ENCODE measurements at places on chromosomes 3 and 15.

DNA sequence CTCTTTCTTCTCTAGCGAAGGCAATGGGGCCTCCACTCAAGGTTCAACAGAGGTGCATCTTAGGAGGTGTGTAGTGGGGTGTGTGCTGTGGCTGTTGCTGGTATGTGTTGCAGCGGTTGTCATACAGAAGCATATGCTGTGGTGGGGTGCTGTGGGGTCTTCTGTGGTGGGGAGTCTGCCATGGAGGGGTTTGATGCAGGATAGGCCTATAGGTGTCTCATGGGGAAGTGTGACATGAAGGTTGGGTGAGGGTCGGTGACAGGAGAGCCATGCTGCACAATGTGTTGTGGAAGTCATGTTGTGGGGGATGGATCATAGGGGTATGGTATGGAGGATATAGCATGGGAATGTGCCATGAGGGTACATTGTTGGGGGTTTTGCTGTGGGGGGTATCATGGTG lies 20.3 kb downstream of the NMNAT3 start:
- DNase-seq, result no peak

DNA sequence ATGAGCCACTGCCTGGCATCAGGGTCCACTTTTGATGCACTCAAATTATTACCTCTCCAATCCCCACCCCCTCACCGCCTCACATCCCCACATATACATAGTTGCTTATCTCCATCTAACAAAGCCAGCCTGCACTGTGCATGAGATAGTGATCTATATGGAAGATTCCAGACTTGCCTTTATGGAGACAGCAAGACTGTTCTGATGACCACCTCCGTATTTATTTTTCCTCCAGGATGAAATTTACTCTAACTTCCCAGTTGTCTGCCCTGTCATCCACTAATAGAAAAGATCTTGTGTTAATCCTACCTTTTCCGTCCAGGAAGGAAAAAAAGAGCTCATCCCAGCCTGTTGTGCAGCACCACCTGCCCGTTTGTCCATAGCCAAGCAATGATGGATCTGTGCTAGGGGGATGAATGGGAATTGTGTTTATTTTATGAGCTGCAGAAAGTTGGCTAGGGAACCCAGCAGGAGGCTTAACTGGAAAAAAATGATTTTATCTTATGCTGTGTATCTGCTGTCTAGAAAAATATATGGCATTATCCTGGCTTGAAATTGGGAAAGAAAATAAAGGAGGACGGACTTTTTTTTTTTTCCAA lies 114.5 kb downstream of the CD47 start:
- DNase-seq, result no peak

GRCh38 chr3:41190509-41191284 lies 8.6 kb upstream of the CTNNB1 start:
- no peak for DNase-seq

- DNase-seq, result peak; percentile 50
These were observed 407 bp downstream of the USP13 start for GRCh38 chr3:179653096-179653797.

DNA sequence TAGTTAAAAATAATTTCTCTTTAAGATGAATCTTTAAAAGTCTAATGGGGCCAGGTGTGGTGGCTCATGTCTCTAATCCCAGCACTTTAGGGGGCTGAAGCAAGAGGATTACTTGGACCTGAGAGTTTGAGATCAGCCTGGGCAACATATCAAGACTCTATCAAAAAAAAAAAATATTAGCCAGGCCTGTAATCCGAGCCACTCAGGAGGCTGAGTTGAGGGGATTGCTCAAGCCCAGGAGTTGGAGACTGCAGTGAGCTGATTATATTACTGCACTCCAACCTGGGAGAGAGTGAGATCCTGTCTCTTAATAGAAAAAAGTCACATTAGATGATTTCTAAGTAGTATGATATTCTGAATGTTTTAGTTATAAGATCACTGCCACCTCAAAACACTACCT lies 322.0 kb upstream of the MANF start:
- no peak for DNase-seq

DNA sequence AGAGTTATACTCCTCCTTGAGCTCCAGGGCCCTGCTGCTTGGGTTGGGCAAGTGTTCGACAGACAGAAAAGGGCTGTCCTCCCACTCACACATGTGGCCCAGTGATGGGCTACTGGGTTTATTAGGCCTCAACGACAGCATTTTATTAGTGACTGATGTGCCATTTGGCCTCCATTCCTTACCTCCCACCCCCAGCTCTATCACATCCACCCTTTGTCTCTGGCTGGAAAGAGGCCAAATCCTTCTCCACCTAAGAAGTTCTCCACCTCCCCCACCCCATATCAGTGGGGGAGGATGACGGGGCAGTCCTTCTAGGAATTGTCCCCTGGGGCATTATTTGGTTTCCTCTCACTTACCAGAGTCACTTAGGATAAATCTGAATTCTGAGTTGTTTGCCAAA lies 57.1 kb upstream of the WNT5A start:
- DNase-seq, result no peak

GRCh38 chr3:47409688-47410416 lies 29.0 kb downstream of the PTPN23 start:
- no peak for DNase-seq

- no peak for DNase-seq
These were observed 655.5 kb downstream of the GBE1 start for GRCh38 chr3:81105789-81106488.

GRCh38 chr15:101252836-101253235 lies 988 bp upstream of the CHSY1 start:
- no peak for DNase-seq

DNA sequence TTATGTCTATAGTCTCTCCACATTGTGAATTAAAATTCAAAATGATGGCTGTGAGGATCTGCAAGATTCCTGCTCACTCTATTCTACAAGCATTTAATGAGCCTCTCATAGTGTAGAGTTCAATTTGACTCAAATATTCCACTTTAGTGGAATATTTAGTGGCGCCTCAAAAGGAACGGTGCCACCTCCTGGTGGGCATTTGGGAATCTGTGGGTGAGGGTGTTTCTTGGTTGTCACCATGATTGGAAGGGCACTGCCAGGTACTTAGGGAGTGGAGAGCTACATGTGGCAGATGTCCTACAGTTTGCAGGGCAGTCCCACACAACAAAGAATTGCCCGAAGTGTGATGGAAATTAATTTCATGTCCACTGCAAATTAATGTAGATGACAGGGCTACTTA lies 21.5 kb upstream of the KCNMB3 start:
- no peak for DNase-seq

DNA sequence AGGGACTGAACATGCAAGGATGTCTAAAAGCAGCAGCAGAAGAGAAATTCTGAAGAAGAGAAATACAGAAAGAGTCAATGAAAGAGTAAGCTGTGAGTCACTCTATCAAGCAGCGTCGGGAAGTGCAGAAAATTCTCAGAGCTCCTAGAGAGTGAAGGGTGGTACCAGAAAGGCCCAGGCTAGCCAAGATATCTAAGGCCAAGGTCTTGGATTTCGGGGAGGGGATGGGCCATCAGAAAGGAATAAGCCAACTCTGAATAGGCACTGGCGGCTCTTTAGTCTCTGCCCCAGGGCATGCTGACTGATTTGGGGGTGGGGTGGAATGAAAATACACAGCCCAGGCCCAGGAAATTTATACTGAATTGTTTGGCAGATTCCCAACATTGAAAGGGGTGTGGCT lies 70.8 kb downstream of the GPR156 start:
- DNase-seq, result peak; percentile 82

- no peak for DNase-seq
These were observed 13.1 kb upstream of the TFG start for GRCh38 chr3:100696161-100696560.

GRCh38 chr3:32076566-32076965 lies 29.9 kb upstream of the GPD1L start:
- no peak for DNase-seq

DNA sequence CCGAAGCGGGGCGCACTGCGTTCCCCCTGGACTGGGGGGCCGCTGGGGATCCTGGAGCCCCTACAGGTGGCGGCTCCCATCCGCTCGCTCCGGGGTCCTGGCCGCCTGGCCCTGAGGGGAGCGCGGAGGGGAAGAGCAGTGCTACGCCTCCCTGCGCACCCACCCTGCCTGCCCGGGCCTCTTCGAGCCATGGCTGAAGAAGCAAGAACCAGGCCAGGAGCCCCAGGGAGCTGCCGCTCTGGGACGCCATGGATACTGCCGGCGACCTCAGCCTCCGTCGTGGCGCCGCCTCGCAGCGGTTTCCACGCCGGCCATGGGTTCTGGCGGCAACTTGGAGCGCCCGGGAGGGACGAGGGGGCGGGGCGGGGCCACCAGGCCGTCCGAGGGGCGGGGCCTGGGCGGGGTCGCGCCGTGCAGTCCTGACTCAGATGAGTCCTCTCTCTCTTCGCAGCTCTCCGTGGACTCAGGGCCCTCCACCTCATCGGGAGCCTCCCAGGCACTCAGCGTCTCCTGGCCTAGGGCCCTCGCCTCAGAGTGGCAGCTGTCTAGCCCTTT lies 50.9 kb downstream of the MYL3 start:
- DNase-seq, result no peak

- no peak for DNase-seq
These were observed 102.9 kb upstream of the KCNAB1 start for GRCh38 chr3:156017352-156018030.

- no peak for DNase-seq
These were observed 140.4 kb downstream of the ZNF609 start for GRCh38 chr15:64600794-64601193.

GRCh38 chr3:72193771-72194430 lies 409.0 kb upstream of the PROK2 start:
- no peak for DNase-seq

- DNase-seq, result no peak
These were observed 38.9 kb upstream of the SNTN start for GRCh38 chr3:63613561-63613960.

DNA sequence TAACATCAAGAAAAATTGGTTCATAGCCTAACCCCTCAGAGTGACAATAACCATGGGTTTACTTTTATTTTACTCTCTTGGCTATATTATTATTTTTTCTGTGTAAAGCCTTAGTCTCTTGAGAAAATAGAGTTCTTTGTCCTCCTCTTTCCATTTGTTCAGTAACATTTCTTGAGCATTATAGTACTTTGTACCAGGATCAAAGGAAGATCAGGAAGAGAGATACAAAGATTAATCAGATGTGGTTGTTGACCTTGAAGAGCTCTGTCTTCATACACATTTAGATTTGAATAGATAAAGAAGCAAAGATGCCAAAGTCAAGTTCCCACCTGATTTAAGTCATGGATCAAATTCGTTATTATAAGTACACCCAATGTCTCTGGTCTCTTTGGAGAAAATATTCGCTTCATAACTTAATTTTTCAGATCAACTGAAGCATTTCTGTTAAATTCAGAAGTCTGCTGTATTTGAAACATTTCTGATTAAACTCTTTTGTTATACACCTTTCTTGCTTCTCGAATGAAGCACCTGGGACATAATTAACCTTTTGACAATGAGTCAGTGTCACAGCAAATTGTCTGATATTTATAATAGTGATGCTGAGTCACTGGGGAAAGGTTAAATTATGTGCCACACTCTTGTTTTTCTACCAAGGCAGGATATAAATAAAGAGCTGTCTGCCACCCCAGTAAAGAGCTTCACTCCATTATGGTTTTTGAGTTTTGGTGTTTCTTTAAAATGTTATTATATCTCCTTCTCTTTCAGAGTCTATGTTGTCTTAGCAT lies 100.2 kb downstream of the GHSR start:
- DNase-seq, result no peak

DNA sequence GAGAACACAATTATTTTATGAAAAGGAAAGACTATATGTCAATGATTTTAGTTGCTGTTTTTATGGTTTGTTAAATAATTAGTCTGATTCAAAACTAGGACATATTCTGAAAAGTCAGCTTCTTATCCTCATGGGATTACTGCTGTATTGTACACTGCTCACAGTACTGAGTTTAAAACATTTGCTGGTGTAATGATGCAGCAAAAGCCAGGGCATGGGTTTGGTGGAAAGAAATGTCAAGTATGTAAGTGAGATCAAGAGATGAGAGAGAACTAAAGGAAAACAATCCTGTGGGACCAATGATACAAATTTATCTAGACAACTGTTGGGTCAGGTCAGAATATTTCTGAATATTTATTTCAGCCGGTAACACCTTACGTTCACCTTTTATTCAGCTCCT lies 210.1 kb upstream of the ARHGEF26 start:
- DNase-seq, result no peak

DNA sequence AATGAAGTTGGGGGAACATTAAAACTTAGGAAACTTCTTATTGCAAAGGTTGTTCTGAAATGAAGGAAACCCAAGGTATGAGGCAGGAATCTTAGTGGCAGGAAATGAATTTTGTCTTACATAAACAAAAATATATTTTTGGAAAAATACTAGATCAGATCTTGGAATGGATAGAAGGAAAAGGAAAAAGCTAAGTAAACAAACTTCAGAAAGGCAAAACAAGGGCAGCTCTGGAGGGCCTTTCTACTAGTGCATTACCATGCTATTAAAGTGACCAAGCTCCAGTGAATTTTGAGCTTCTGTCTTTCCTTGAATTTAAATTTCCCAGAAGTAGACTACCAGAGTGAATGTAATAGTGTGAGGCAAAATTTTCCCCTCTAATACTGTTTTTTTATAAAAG lies 13.6 kb downstream of the ARL6 start:
- DNase-seq, result no peak

DNA sequence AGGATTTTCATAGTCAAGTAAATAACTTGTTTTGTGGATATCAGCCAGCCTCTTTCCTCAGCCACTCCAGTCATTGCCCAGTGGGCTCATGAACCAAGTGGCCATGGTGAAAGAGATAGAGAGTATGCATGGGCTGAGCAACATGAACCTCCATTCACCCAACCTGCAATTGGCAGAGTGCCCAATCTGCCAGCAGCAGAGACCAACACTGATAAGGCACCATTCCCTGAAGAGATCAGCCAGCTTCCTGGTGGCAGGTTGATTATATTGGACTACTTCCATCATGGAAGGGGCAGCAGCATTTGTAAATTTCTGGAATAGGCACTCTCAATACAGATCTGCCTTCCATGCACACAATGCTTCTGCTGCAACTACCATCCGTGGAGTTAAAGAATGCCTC lies 10.3 kb upstream of the MCF2L2 start:
- no peak for DNase-seq

- no peak for DNase-seq
These were observed at the start of gene CCR9 for GRCh38 chr3:45885979-45886705. Gene CCR9, plus strand, starts transcription at chr3:45886543. Its CDS starts 8,391 bp downstream, at chr3:45894934.

DNA sequence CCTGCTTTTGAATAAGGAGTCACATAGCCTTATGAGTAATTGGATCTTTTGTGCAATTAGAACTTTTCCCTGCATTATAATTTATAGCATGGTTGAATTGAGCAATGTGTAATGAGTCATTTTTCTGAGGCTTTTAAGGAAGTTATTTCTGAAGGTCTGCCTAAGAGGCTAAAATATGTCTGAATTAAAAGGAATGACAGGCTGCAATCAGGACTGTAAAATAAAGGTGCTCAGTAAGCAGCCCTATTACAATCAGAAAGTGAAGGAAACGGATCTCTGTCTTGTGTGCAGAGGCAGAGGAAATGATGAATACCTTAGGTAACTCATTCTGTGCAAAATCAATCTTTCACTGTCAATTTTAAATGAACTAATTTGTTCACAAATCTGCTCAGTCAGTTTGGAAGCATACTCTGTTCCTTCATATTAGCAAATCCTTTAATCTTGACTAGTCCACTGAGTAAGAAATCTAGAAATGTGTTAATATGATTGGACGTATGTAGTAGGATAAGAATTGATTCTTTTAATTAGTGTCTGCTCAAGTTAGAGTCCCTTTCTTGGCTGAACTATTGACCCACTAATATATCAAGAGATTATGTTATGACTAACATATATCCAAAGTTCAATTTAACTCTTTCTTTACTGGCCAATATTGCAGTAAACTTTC lies 290.1 kb downstream of the ZIC1 start:
- no peak for DNase-seq
